ENCODE measurements at places on chromosomes 12 and 14. TPM values are rescaled to one million over a fixed set of nuclear protein-coding genes. Genes with fewer than 3 reads are reported as not detected.

MBIP gene
- total RNA-seq, result 29.4 TPM

GPR65 gene
- 17.1 TPM for total RNA-seq

- DNase-seq, result no peak
- peaks cover 75% of the 10 kb centered on the region for H3K27me3 ChIP-seq
- H3K4me1 ChIP-seq, result peaks cover 13% of the 10 kb centered on the region
- H3K4me3 ChIP-seq, result peak overlapping the region; percentile 8
Observed at GRCh38 chr14:85532374-85533022, 2.6 kb downstream of the FLRT2 start.

- peaks cover 2% of the 10 kb centered on the region for H3K36me3 ChIP-seq
- H3K4me1 ChIP-seq, result no peaks in the 10 kb centered on the region
- H3K27ac ChIP-seq, result no peak overlapping the region
- H3K4me3 ChIP-seq, result no peak overlapping the region
- DNase-seq, result no peak
Observed at GRCh38 chr12:82803201-82803600, 116.5 kb downstream of the TMTC2 start.

GRCh38 chr12:123445388-123446332 is 9.2 kb upstream of the RILPL2 start:
- peaks cover 16% of the 10 kb centered on the region for H3K4me1 ChIP-seq
- H3K27ac ChIP-seq, result no peak overlapping the region
- DNase-seq, result no peak
- H3K4me3 ChIP-seq, result no peak overlapping the region
- H3K27me3 ChIP-seq, result no peaks in the 10 kb centered on the region

ALDH1L2 gene
- total RNA-seq, result 5.7 TPM

GRCh38 chr12:98220636-98221035 is 294.8 kb upstream of the TMPO start:
- peaks cover 8% of the 10 kb centered on the region for H3K27me3 ChIP-seq
- no peak overlapping the region for H3K27ac ChIP-seq
- no peak for DNase-seq

Data from activated CD8-positive, alpha-beta T cell treated with anti-CD3 and anti-CD28 coated beads for 36 hours (primary cell).